ENCODE measurements at places on chromosomes 5 and 9. TPM values are rescaled to one million over a fixed set of nuclear protein-coding genes. Genes with fewer than 3 reads are reported as not detected.
A peak's percentile ranks its signal among the peaks of the same experiment; 100 is the strongest.

TRIM36 gene
- 0.06 TPM for polyA plus RNA-seq

DNA sequence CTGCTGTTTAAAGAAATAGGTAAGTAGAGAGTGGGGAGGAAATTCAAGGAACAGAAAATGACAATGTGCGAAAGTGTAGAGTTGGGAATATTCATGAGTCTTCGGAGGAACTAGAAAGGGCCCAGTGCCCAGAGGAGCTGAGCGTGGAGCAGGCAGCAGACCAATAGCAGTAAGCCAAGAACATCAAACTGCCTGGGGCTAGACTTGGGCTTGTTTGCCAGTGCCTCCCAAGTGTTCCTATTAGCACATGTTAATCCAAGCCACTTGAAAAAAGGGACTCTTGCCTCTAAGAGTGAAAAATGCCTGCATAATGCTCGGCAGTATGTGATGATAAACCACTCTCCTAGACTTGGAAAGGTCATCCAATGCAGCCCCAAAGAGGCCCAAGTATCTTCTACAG is 1.2 kb upstream of the TAL2 start:
- H3K4me3 ChIP-seq, result no peak overlapping the region
- peaks cover 24% of the 10 kb centered on the region for H3K27me3 ChIP-seq
- peaks cover 37% of the 10 kb centered on the region for H3K4me1 ChIP-seq
- no peaks in the 10 kb centered on the region for H3K36me3 ChIP-seq

GRCh38 chr9:113581865-113582697 is 118.6 kb downstream of the RGS3 start:
- peaks cover 44% of the 10 kb centered on the region for H3K4me1 ChIP-seq
- peaks cover 2% of the 10 kb centered on the region for H3K36me3 ChIP-seq
- H3K27ac ChIP-seq, result peak overlapping the region; percentile 85
- no peaks in the 10 kb centered on the region for H3K27me3 ChIP-seq

DNA sequence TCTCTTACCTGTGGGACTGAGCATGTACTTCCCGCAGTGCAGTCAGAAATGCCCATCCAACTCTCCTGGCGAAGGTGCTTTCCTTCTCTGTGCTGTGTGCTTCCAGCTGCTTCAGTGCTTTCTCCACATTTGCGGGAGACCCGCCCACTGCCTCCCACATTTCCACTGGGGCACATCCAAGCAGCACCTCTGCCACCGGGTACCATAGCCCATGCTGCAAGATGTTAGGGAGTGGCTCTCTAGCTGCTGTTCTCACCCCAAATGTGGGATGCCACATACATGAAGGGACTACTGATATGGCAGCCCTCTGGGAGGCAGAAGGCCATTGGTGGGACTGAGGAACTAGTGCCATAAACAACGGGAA is 8.8 kb downstream of the DMAC1 start:
- H3K36me3 ChIP-seq, result no peaks in the 10 kb centered on the region
- H3K4me1 ChIP-seq, result no peaks in the 10 kb centered on the region
- H3K27me3 ChIP-seq, result no peaks in the 10 kb centered on the region
- no peak overlapping the region for H3K4me3 ChIP-seq
- no peak overlapping the region for H3K27ac ChIP-seq
- DNase-seq, result no peak

DNA sequence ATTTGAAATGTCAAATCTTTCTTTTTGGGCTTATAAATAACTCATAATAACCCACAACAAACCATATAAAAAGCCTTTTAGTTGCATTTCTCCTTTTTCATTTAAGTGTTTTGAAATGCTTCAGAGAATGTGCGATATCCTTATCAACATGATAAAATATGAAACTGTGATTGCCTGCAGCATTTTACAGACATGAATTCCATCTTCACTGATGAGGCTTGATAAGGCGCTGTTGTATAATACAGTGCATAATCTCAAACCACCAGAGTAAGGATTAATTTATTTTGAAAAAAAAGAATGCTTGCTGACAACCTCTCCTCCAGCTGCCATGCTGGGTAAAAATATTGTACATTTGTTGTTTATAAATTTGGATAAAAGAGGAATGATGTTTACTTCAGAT is 216.8 kb downstream of the PBX3 start:
- peaks cover 13% of the 10 kb centered on the region for H3K4me1 ChIP-seq
- no peak overlapping the region for H3K27ac ChIP-seq
- H3K27me3 ChIP-seq, result no peaks in the 10 kb centered on the region

- no peaks in the 10 kb centered on the region for H3K36me3 ChIP-seq
- DNase-seq, result no peak
- H3K27me3 ChIP-seq, result no peaks in the 10 kb centered on the region
- no peaks in the 10 kb centered on the region for H3K4me1 ChIP-seq
- no peak overlapping the region for H3K27ac ChIP-seq
Measured at GRCh38 chr9:70192707-70193106, 66.1 kb upstream of the SMC5 start.

PCDHB8 gene
- polyA plus RNA-seq, result not detected

DNA sequence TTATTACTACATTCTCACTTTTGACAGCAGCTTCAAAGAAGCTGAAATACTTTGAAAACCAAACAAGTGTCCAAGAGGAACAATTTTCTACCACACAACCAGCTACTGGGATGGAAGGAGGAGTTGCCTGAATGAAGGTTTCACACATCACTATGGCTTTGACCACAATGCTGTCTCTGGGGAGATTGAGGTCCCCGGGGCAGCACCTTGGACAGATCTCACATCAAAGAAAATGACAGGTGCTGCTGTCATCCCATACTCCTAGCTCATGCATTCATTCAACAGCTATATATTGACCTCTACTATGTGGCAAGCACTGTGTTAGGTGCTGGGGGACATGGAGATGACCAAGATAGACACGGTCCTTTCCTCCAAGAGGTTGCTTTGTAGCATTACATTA is 233.2 kb upstream of the RASEF start:
- H3K4me1 ChIP-seq, result no peaks in the 10 kb centered on the region
- no peaks in the 10 kb centered on the region for H3K36me3 ChIP-seq
- no peaks in the 10 kb centered on the region for H3K27me3 ChIP-seq
- no peak overlapping the region for H3K4me3 ChIP-seq

FAM170A gene
- not detected for polyA plus RNA-seq

DNA sequence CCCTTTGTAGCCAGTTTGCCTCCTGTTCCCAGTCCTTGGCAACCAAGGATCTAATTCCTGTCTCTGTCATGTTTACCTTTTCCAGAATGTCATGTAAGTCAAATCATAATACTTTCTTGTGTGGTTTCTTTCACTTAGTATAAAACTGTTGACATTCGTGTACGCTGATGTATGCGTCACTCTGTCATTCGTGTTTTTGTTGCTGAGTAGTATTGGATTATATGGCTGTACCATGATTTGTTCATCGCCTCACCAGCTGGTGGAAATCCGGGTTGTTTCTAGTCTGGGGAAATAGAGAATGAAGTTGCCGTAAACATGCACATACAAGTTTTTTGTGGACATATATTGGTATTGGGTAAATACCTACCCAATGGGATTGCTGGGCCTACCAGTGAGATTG is 97.4 kb downstream of the ANGPTL2 start:
- DNase-seq, result no peak
- H3K27ac ChIP-seq, result no peak overlapping the region
- no peaks in the 10 kb centered on the region for H3K27me3 ChIP-seq

DNA sequence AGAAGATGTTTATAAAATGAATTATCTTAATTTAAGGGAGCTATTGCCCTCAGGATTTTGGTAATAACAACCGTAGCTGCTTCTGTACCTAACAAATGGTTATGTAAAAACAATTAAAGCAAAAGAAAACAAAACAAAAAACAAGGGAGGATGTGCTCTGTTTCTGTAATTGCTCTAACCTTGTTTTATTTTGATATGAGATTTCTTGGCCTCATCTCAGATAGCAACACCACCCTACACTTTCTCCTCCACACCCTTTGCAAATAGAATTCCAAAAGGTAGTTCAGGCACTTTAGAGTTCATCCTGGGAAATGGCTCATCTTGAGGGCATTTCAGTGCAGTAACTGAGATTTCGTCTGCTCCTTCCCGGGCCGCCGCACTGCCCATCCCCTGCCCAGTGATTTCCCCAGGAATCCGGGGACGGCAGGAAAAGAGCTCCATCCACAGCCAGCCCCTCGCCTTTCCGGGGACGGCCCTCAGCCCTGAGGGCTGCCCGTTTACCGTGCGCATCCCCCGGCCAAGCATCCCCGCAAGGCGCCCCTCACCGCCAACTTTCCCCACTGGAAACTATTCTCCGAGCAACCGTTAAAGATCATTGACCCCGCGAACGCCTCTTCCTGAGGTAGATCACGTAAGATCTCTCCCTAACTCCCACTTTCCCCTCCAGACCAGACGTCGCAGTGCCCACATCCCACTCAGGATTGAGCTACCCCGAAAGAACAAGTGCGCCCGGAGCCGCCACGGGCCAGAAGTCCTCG is 1.2 kb downstream of the FNBP1 start:
- peaks cover 61% of the 10 kb centered on the region for H3K4me1 ChIP-seq
- H3K27me3 ChIP-seq, result no peaks in the 10 kb centered on the region
- H3K4me3 ChIP-seq, result peak overlapping the region; percentile 95
- no peaks in the 10 kb centered on the region for H3K36me3 ChIP-seq

GRCh38 chr5:10975945-10976344 is 214.9 kb upstream of the DAP start:
- no peak for DNase-seq
- H3K27ac ChIP-seq, result no peak overlapping the region
- peaks cover 4% of the 10 kb centered on the region for H3K27me3 ChIP-seq
- no peaks in the 10 kb centered on the region for H3K4me1 ChIP-seq

DNA sequence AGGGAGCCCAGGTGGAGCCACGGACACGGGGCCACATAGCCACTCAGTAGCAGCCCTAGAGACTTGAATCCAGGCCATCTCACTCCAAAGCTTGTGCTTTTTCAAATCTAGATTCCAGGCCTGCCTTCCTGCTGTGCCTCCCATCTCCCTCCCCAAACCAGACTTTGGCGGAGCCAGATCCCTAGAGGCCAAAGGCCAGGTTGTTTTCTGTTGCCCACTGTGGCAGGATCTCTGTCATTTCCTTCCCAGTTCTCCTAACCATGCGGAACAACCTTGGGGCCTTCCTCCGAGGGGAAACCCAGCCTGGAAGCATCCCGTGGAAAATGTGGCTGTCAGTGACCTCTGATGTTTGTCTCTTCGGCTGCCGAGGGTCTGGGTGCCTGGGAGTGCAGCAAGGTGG is 16.4 kb upstream of the RPS14 start:
- no peak overlapping the region for H3K4me3 ChIP-seq
- no peaks in the 10 kb centered on the region for H3K36me3 ChIP-seq
- H3K27me3 ChIP-seq, result no peaks in the 10 kb centered on the region
- H3K27ac ChIP-seq, result no peak overlapping the region

SYNPO gene
- polyA plus RNA-seq, result 13.2 TPM

DNA sequence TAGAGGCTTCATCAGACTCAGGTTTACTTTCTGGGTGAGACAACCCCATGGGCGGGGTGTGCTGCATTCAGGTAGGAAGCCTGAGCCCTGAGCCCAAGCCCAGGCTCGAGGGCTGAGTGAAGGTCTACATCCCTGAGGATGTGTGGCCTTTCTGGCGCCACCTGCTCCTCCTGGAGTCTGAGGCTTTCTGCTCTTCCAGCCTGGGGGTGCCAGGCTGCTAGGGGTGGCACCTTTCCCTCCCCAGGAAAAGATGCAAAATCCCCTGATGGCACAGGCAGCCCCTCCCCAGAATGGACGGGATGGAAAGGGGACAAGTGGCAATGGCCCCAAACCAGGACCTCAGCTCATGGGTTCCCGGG is 44.4 kb upstream of the PRRC2B start:
- H3K4me1 ChIP-seq, result peaks cover 9% of the 10 kb centered on the region
- no peak for DNase-seq

DNA sequence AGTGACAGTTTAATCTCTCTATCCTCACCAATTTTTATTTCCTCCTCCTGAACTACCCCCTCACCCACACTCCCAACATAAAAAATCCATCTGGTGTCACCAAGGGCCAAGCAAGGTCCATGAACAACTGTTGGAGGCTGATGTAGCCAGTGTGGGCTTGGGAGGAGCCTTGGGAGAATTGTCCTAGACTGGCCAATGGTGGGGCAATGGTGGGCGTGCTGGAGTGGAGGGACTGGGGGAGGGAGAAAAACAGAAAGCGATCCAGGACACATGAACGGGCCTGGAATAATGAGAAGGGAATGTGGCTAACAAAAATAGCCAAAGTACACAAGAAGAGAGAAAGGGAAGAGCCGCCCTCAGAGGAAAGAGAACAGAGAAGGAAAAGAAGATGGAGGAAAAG is 272.6 kb downstream of the ENC1 start:
- H3K4me1 ChIP-seq, result peaks cover 3% of the 10 kb centered on the region
- H3K27me3 ChIP-seq, result no peaks in the 10 kb centered on the region
- no peaks in the 10 kb centered on the region for H3K36me3 ChIP-seq
- no peak overlapping the region for H3K27ac ChIP-seq
- H3K4me3 ChIP-seq, result no peak overlapping the region

SPINK7 gene
- not detected for polyA plus RNA-seq

- DNase-seq, result no peak
- no peak overlapping the region for H3K27ac ChIP-seq
- H3K27me3 ChIP-seq, result no peaks in the 10 kb centered on the region
- no peaks in the 10 kb centered on the region for H3K36me3 ChIP-seq
- H3K4me1 ChIP-seq, result peaks cover 18% of the 10 kb centered on the region
Measured at GRCh38 chr5:14556015-14556414, 25.6 kb upstream of the OTULINL start.

DNA sequence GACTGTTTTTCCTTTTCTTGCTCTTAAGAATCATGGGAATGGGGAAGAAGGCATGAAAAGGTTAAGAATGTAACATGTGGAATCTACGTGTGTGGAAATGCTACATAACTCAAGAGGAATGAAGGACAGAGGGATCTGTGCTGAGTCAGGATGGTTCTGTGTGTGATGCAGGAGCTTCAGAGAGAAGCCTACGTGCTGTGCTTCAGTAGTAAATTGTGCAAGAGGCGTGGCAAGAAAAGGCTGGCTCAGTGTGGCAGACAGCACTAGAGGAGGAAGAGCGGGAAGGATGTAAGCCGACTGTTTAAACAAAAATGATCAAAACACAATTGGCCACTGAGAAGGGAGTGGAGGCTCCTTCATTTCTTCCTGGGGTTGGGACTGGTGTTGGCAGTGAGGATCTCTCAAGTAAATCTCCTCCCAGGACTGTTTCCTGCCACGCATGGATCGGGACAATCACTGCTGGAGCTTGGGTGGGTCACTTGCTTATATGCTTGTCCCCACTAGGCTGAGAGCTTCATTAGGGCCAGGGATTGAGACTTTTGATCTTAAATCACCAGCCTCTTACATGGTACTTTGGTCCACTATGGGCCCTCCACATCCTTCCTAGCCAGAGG is 59.4 kb upstream of the BASP1 start:
- DNase-seq, result no peak
- no peaks in the 10 kb centered on the region for H3K4me1 ChIP-seq
- no peak overlapping the region for H3K27ac ChIP-seq
- no peaks in the 10 kb centered on the region for H3K27me3 ChIP-seq
- no peak overlapping the region for H3K4me3 ChIP-seq

ARID3C gene
- polyA plus RNA-seq, result not detected

- no peak overlapping the region for H3K27ac ChIP-seq
- no peaks in the 10 kb centered on the region for H3K4me1 ChIP-seq
- no peak overlapping the region for H3K4me3 ChIP-seq
- H3K36me3 ChIP-seq, result no peaks in the 10 kb centered on the region
- peaks cover 3% of the 10 kb centered on the region for H3K27me3 ChIP-seq
- no peak for DNase-seq
Measured at GRCh38 chr5:135103575-135103853, 69.5 kb upstream of the PITX1 start.

GRCh38 chr5:179698935-179699615 is at the start of gene CANX:
TSS of gene CANX (plus strand) at chr5:179698967. CDS start at chr5:179705682, 6,715 bp downstream.
- peak within 1 kb of the TSS; percentile 98 for H3K27ac ChIP-seq
- H3K36me3 ChIP-seq, result peaks cover 6% of the 10 kb centered on the region
- no peak for DNase-seq
- no peaks in the 10 kb centered on the region for H3K27me3 ChIP-seq
- peak within 1 kb of the TSS; percentile 95 for H3K4me3 ChIP-seq
- peaks cover 32% of the 10 kb centered on the region for H3K4me1 ChIP-seq

GRCh38 chr5:111934511-111934910 is 177.5 kb upstream of the NREP start:
- no peaks in the 10 kb centered on the region for H3K27me3 ChIP-seq
- H3K27ac ChIP-seq, result no peak overlapping the region
- H3K4me3 ChIP-seq, result no peak overlapping the region
- DNase-seq, result no peak
- no peaks in the 10 kb centered on the region for H3K36me3 ChIP-seq
- H3K4me1 ChIP-seq, result no peaks in the 10 kb centered on the region

All from B cell (primary cell).